ENCODE measurements at places on chromosomes 3 and 15.

- DNase-seq, result no peak
Observed at GRCh38 chr3:136428167-136428566, 178.0 kb downstream of the PCCB start.

GRCh38 chr3:194869482-194870169, 183.9 kb downstream of the FAM43A start:
- peak; percentile 93 for DNase-seq

DNA sequence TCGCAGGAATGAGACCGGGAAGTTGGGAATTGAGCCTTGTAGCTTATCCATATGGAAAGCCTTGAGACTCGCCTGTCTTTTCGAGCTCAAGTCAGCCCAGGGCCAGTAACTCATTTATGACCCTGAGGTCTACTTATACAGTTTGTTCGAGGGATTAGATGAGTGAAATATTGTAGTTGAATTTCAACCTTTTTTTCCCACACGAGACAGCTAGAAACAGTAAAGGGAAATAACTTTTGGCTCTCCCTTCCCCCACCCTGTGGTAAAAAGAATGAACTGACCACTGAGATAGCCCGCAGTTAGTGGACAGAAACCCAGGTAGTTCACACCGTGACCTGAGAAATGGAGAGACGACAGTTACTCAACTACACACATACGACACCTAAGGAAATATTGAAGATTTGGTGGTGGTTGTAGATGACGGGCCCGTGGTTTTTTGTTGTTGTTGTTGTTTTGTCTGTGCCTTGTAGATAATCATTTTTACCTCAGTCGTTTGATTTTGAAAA, 841 bp downstream of the EIF3J start:
- no peak for DNase-seq

- no peak for DNase-seq
Observed at GRCh38 chr3:128922804-128923459, 43.5 kb downstream of the ACAD9 start.

DNA sequence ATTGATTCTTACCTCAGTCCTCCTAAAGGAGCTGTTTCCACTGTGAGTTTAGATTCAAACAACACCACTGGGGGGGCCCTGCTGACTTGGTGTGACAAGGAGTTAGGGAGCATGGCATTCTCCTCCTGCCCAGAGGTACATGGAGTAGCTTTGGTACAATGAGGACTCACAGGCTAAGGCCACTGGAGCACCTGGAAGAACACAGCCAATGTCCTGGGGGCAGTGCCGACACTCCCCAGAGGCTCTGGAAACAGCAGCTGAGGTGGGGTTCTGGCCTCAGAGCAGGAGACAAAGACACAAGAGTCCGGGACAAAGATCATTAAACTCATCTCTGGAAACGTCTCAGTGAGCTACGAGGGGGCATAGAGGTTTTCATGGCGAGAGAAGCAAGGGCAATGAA, 69.7 kb upstream of the POMGNT2 start:
- DNase-seq, result no peak

DNA sequence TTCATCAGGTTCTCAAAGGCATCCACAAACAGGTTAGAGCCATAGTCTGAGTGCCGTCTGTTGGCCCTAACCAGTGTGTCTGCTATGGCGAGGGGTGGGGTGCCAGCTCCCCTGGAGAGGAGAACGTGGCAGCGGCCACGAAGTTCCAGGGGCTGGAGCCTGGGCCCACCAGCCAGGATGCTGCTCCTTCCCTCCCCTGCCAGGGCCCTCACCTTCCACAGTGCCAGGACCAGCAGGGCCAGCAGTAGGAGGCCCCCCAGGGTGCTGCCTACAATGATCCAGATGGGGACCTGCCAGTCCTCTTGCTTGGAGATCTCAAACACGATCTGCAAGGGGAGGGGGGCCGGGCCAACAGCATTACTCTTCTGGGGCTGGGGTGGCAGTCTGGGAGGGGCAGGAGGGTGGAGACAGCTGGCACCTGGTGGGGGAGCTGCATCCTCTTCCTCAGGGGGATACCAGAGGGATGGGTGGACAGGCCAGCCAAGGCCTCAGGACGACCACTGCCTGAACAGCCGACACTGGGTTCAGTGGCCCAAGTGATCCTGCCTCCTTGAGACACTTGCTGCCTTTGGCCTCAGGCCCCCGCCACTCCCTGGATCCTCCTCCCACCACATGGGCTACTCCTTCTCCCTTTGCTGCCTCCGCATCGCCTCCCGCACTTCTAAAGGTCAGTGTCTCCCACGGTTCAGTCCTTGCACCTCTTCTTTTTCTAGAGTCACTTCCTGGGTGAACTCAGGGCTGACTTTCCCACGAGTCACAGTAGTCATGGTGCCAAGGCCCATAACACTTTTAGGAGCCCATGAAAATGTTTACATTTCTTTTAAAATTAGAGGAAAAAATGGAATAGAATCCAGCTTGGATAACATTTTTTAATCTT, 26.3 kb downstream of the FEM1B start:
- no peak for DNase-seq

- no peak for DNase-seq
Observed at GRCh38 chr15:90955624-90956273, 1.1 kb downstream of the RCCD1 start.

DNA sequence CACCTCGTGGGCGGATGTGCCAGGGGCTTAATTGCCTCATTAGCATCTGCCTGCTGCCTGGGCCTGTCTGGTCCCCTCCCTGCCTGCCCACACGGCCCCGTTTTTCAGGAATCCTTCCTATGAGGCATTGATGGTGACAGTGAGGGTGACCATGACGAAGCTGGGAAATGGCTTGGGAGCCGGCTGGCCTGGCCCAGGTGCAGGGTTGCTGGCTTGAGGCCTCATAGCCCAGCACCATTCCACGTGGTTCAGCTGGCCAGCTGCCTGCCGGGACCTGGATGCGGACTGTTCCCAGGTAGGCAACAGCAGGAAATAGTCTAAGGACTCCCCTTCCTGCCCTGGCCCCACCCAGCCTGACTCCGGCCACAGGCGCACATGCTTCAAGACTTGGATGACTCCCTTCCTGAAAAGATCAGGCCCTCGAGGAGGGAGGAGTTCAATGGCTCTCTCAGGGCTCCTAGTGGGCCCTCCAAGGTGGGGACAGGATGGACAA, 8.9 kb upstream of the DUSP7 start:
- no peak for DNase-seq

DNA sequence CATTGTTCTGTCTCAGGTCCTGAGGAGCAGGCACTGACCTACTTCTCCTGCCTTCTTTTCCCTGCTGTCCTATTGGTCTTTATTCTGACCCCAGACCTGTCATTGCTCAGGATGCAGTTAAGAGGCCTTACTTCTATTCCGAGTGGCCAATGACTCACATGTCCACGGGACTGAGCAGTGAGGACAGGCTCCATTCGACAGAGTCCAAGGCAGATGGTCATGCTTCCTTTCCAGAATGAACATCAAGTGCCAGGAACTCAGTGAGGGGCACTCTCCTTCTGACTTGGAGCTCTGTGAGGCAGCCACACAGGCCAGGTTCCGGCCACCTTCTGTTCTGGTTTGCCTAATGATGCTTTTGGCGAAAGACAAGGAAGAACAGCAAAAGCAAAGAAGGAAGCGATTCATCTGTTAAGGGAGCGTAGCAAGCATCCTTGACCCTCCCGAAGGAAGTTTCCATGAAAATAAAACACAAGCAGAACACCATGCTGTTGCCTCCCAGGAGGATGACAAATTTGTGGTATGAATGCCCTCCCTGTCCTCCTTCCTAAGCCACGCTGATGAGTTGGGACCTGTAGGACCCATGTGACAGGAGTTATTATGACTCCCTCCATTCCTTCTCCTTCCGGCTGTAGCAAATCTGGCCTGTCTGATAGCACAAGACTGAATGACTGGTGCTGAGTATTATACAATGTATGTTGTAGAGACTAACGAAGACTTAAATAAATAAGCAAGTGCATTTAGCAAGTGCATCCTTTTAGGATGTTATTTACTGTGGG, 14.4 kb upstream of the TPRG1 start:
- DNase-seq, result no peak

DNA sequence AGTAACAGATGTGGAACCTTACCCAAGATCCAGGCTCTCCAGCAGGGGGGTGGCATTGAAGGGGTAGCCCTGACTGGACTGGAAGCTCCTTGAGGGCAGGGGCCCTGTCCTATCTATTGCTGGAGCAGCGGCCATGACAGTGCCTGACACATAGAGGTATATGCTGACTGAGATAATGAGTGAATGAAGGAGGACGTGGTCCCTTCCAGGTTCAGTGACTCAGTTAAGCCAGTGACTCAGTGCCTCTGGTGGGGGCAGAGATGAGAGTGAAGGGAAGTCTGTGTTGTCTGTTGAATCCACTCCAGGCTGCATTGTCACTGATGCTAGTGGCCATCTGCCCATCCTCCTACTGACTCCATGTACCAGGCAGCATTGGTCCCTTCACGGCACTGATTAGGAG, 13.0 kb upstream of the CTXND1 start:
- no peak for DNase-seq

GRCh38 chr3:162014284-162014683, 517.7 kb downstream of the OTOL1 start:
- DNase-seq, result no peak

- no peak for DNase-seq
Observed at GRCh38 chr3:16490062-16490619, 23.4 kb downstream of the RFTN1 start.

GRCh38 chr3:20079621-20080020, 39.4 kb downstream of the KAT2B start:
- DNase-seq, result no peak

- DNase-seq, result no peak
Observed at GRCh38 chr3:129491794-129492193, 36.6 kb upstream of the RHO start.

DNA sequence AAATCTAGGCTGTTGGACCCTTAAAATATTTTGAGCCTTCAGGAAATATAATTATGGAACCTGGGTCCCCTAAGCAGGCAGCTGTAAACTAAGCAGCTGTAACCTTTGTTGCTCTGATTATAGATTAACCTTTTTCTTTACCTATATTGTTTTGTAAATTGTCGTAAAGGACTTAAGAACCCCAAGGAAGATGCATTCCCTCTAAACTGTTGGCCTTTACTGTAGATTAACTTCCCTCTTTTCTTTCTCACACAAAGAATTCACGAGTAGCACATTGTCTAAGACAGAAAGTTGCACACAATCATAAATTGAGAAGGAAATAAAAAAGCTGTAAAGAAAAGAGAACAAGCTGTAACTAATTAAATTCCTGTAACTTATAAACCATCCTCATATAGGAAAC, 877.3 kb downstream of the ROBO2 start:
- DNase-seq, result no peak

GRCh38 chr15:90367576-90367975, 15.5 kb downstream of the ZNF774 start:
- no peak for DNase-seq

- DNase-seq, result no peak
Observed at GRCh38 chr3:191379446-191379845, 49.1 kb upstream of the UTS2B start.

- DNase-seq, result peak; percentile 39
Observed at GRCh38 chr3:2921903-2922302, 188.3 kb downstream of the IL5RA start.

DNA sequence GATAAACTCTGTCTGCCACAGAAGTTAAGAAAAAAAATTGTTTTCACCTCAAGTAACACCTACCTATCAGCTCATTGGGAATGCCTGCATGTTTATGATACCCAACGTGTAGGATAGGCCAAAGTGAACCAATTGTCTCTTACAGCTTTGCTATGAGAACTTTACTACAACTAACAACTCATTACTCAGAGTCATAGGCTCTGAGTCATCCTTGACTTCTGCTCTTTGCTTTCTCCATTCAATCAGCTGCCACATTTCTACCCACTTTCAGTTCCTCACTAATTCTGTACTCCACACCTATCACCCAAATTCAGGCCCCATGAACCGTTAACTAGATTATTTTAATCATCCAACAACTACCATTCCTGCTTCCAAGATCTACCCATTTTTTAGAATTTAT, 843.9 kb downstream of the TUSC7 start:
- peak; percentile 26 for DNase-seq

GRCh38 chr3:127762077-127762786, 60.1 kb downstream of the MGLL start:
- DNase-seq, result no peak

GRCh38 chr3:111538681-111539083, 3.3 kb upstream of the CD96 start:
- DNase-seq, result no peak

- no peak for DNase-seq
Observed at GRCh38 chr3:153789380-153789779, 331.8 kb upstream of the ARHGEF26 start.

DNA sequence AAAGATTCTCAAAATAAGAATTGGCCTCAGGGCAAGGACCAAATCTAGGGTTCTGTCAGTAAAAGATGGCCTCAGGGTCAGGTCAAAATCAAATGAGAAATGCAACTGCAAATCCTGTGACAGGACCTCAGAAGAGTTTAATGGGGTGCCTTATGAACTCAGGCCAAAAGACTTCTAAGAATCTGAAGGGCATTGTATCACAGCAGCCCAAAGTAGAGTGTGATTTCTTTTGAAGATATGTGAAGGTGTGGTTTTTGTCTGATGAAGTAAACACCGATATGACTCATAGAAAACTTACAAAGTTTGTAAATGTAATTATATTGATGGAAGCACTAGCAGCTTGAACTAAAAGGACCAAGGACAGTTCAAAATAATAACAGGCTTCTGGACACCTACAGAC, 966.1 kb downstream of the AGBL1 start:
- DNase-seq, result no peak

DNA sequence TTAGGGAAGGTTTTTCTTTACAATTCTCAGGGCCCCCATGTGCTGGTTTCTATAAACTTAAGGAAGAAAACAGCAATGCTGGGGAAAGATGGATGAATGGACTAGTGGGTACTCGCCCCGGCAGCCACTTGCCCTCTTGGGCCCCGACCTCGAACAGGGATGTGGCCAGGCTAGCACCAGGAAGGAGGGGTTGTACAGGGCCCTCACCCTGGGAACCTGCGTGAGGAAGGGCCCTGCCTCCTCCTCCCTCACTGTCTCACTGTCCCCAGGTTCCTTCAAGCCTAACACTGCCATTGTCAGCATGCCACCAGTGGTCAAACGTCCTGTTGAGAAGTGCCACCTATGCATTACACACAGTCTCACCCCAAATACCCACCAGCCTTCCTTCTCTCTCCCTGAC, 9.1 kb downstream of the ADAMTS17 start:
- no peak for DNase-seq

GRCh38 chr15:57726411-57726810, 19.9 kb downstream of the POLR2M start:
- no peak for DNase-seq

DNA sequence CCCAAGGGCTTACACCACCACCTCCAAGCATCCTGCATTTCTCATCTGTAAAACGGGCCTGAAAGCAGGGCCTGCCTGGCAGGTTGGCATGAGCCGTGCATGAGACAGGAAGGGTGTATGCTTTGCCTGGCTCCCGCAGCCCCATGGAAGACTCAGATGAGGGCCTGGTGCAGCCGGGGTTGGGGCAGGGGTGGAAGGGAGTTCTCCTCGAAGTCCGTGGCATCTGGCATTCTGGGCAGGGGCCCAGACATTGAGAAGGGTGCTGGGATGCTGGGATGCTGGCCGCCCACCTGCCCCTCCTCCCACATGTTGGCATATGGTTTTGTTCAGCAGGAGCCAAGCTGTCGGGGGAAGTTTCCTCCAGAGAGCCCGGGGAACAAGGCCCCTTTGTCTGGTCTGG, 13.0 kb upstream of the FBLN2 start:
- no peak for DNase-seq
